ENCODE measurements at places on chromosomes 1 and 21.

GRCh38 chr1:168803806-168804510 is 75.0 kb upstream of the DPT start:
- DNase-seq = peak; percentile 57

- DNase-seq = no peak
Observed at GRCh38 chr1:173392895-173393658, 84.1 kb upstream of the PRDX6 start.

DNA sequence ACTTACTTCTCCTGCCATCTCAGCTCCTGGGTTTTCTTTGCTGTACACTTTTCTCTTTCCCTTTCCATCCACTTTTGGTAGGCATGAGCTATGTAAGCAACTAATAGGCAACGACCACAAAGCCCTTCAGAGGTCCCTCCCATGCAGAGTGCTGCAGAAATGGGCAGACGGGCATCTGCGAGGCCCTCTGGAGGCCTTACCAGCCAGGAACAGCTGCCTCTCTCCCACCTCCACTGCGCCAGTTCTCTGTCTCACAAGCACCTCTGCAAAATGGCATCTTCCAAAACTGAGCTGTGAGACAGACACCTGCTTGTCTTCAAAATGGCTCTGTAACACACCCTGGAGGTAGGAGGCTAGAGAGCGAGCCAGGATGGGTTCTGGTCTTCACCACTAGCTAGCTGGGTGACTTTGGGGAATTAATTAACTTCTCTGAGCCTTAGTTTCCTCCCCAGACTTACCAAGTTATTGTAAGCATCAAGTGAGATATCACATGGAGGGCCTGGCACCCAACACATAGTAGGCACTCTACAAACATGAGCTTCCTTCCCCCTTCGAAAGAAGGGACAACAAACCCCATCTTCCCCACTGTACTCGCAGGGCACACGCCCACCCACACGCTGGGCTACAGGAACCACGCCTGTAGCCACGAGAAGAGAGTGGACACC is 62.0 kb downstream of the BCAR3 start:
- DNase-seq = no peak

GRCh38 chr1:8251635-8252034 is 66.3 kb upstream of the SLC45A1 start:
- no peak for DNase-seq

DNA sequence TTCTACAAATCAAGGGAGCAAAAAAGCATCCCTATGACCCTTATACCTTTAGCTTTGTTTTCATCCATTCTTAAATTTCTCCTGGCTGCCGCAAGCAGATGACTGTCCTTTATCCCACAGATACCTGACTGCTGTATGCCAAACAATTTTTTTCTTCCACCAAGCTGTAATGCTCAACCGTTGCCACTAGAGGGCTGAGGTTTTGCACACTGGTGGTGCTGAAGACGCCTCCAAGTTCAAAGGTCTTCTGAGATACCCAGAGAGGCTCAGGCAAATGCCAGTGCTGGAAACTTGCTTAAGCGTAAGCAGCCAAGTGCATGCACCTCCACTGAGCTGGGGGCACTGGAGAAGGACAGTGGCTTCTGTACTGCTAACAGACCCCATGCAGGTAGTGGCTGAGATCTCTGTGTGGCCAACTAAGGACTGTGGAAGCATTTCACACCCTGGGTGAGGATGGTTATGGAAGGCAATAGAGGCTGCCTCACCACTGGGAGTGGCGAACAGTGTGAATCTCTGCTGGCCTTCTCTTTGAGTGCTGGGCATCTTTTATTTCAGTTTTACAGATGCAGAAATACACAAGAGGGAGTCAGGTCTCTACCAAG is 28.5 kb downstream of the CNIH3 start:
- DNase-seq = peak; percentile 11

GRCh38 chr21:37414292-37415253 is 48.0 kb downstream of the DYRK1A start:
- DNase-seq = no peak

- DNase-seq = no peak
Observed at GRCh38 chr1:216566641-216567205, 143.5 kb upstream of the USH2A start.

- no peak for DNase-seq
Observed at GRCh38 chr1:183191833-183192232, 5.8 kb downstream of the LAMC2 start.

DNA sequence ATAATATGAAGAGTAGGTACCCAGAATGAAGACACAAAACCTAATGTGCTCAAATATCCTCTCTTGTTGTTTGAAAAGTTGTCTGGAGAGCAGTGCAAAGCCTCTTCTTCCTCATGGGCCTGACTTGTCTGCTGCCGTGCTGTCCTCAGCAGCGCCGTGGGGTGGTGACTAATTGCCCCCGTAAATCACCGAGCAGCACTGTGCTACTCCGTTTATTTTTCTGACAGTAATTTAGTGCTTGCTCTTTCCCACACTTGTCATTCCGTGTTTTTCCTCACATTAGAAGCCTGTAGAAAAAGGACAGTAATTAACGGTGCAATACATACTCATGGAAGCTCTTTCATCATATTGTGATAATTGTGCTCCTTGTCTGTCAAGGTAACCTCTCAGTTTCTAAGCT is 114.8 kb upstream of the BARHL2 start:
- no peak for DNase-seq

GRCh38 chr1:101115112-101115511 is 89.5 kb upstream of the DPH5 start:
- DNase-seq = no peak

DNA sequence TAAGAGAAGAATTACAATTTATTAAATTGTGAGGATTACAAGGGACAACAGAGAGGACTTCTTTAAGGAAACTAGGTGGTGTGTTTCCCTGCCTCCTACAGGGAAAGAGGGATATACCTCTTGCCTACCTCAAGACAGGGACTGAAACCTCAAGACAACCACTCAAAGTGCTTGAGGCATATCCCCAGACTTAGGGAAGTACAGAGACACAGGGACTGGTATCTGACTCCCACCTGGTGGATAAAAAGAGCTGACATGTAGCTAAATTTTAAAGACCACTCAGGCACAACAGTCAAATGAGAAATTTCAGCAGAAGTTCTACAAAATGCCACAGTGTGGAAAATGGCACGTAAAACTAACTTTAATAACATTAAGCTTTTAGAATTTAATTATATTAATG is 21.3 kb downstream of the DENND2C start:
- DNase-seq = no peak

DNA sequence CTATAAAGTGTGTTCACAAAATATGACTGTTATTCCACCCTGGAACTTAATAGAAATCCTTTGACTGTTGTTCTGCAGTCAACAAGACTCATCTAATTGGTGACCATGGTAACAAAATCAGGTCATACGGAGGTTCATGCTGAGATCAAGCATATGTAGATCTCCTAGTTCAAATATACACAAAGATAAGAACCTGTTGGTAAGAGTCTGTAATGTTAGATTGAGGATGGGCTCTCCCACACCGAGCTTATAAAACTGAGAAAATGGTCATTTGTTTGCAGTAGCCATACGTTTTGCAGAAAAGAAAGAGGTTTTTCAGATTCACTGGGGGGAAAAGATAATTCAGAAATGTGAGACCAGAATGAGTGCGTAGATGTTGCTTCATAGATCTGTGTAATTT is 468.1 kb downstream of the RPS6KC1 start:
- DNase-seq = no peak

GRCh38 chr1:43522776-43523480 is 7.8 kb upstream of the PTPRF start:
- DNase-seq = no peak

DNA sequence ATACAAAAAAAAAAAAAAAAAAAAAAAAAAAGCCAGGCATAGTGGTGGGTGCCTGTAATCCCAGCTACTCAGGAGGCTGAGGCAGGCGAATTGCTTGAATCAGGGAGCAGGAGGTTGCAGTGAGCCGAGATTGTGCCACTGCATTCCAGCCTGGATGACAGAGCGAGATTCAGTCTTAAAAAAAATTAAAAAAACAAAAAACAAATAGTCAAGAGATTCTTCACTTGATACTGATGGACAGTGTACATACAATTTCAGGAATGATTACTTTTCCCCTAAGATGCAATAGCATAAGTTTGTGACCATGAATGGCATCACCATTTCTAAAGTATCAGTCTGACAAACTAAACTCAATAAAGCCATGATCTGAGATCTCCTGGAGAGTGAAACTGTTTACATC is 60.8 kb upstream of the IVNS1ABP start:
- no peak for DNase-seq

DNA sequence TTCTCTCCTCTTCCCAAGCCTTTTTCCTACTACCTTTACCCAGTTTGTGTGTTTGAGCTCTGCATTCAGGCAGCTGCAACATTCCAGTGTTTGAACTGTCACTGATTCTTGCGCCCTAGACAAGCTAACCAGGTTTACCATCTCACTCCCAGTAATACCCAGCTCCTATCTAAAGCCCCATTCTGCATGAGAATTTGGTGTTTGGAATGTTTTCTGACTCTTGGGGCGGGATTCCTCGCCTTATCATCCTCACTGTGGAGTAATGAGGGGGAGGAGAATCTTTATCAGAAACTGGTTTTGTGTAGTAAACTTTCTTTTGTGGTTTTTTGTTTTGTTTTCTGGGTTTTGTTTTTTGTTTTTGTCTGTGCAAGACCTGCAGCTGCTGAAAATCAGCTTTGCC is 36.5 kb downstream of the NCF2 start:
- DNase-seq = no peak

GRCh38 chr21:21102896-21103295 is 104.7 kb downstream of the NCAM2 start:
- DNase-seq = no peak

DNA sequence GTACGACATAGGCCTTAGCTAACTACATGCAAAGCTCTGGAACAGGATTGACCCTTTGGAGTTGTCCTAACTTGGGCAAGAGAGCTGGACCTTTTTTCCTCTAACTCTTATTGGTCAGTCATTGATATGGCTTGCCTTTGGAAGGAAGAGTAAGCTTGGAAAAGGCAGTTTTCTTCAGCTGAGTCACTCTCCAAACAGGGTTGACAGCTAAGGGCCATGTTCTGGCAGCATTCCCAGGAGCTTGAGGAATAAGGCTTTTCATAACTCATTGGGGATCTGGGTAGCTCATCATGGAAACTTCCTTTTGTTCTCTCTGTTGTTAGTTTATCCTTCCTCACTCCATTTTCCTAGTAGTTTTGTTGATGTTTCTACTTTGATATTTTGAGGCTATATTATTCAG is 14.5 kb upstream of the ERRFI1 start:
- DNase-seq = no peak

DNA sequence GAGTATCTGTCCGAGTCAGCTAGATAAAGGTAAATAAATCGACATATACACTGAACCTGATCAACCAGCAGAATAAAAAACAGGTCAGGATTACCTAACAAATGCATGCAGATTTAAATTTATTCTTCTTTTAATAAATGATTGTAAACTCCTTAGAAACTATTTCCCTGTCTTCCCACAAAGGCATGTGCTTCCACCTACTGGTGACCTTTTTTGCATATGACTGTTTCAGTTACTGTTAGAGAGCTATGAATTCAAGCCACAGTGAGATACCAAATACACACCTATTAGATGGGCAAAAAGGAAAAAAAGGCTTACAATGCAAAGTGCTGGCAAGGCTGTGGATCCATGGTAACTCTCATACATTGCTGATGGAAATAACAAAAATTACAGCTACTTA is 957.4 kb upstream of the NCAM2 start:
- DNase-seq = no peak

DNA sequence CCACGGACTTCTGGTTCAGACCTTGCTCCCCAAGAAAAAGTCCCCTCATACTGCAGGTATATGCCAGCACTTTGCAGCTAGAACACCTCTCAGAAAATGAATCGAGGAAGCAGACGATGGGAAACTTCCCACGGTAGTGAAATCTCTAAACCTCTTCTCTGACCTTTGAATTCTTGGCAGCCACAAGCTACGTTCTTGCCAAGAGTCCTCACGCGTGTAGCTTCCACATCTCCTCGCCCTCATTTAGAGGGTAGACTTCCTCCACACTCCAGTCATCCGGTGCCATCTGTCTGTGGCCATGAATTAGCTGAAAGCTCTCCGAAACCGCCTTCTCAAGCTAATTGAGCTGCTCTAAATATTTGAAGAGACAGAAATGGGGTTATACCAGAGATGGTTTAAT is 127.8 kb downstream of the RGS7 start:
- DNase-seq = peak; percentile 13

All from anterior cingulate cortex (tissue), 58 donors.